ENCODE measurements at places on chromosomes 16 and 17. TPM values are rescaled to one million over a fixed set of nuclear protein-coding genes. Genes with fewer than 3 reads are reported as not detected.

DNA sequence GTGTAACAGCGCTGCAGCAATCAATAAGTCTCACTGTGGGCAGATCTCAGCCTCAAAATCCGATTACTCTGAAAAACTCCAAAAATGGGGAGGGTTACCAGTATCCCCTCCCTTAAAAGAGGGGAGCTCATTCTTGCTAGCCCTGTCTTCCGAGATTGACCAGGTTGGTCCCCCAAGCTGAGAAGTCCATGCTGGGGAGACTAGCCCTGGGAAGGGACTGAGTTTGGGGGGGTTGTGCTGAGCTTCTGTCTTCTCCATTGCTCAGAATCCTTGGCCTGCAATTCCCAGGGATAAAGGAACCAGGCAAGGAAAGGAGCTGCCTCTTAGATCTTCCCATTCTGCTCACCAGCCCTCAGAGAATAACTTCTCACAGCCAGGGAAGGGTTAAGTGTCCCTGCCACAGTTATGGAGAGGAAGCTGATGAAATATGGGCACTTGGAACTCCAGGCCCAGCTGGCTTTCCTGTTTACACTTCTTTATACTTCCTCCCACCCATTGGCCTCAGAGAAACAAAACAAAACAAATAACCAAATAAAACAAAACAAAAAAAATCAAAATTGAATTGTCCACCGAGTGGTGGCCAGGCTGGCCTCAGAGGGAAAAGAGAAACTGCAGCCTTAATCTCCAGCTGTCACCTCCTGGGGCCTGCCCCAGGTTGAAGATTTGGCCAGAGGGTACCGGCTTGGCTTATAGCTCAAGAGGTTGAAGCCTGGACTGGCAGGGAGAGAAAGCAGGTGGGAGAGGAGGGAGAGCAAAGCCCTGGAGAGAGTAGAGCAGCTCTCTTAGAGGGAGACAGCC, 2.6 kb downstream of the HOXB3 start:
- peak; percentile 89 for DNase-seq

- no peak for DNase-seq
These were observed 3.1 kb upstream of the NFATC3 start for GRCh38 chr16:68081861-68082628.

GRCh38 chr17:78423961-78424675, 45.7 kb downstream of the PGS1 start:
- DNase-seq, result no peak

DNA sequence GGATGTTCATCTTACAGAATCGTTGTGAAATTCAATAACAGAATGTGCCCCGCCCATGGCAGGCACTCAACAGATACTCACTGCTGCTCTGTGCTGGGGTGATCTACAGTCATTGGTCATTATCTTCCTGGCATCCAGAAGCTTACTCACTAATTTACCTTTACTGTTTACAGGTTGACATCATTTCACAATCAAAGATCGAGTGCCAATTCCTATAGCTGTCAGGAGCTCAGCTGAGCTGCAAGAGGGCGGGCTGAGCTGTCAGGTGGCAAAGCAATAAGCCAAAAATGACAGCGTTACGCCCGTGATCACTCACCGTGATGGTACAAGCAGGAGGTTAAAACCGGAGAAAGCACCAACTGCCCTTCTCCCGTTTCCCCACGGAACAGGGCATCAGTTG, 51.2 kb downstream of the LITAF start:
- no peak for DNase-seq

DNA sequence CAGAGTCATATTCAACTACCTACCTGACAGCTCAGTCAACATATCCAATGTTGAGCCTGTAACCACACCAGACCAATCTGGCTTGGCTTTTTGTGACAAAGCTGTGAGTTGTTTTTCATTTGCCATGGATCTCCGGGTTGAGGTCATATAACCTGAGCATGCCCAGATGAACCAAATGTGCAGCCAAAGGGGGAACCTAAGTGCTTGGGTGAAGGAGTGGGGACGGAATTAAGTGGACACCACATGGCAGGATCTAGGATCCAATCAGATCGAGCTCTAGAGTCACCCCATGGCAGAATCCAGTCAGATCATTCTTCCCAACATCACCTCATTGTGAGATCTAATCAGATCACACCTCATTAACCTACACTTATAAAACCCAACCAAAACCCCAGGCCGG, 258.6 kb downstream of the PHKB start:
- no peak for DNase-seq

DNA sequence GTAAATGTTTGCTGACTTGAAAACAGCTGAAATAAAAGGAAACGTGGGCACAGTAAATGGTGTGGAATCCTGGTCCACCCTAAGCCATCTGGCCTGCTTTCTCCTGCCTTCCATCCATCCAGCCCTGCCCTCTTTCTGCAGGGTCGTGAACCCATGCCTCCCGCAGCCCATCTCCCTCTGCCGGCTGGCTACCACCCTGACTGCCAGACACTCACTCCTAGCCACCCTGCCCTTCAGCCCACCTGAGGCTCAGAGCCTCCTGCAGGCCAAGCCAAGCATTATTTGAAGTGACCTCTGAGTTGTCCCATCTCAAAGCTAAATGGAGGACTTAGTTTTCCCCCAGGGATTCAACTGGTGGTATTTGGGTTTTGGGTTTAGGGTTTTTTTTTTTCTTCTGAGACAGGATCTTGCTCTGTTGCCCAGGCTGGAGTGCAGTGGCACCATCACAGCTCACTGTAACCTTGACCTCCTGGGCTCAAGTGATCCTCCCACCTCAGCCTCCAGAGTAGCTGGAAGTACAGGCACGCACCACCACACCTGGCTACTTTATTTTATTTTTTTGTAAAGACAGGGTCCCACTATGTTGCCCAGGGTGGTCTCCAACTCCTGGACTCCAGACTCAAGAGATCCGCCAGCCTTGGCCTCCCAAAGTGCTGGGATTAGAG, 8.4 kb downstream of the ZDHHC1 start:
- no peak for DNase-seq

DNA sequence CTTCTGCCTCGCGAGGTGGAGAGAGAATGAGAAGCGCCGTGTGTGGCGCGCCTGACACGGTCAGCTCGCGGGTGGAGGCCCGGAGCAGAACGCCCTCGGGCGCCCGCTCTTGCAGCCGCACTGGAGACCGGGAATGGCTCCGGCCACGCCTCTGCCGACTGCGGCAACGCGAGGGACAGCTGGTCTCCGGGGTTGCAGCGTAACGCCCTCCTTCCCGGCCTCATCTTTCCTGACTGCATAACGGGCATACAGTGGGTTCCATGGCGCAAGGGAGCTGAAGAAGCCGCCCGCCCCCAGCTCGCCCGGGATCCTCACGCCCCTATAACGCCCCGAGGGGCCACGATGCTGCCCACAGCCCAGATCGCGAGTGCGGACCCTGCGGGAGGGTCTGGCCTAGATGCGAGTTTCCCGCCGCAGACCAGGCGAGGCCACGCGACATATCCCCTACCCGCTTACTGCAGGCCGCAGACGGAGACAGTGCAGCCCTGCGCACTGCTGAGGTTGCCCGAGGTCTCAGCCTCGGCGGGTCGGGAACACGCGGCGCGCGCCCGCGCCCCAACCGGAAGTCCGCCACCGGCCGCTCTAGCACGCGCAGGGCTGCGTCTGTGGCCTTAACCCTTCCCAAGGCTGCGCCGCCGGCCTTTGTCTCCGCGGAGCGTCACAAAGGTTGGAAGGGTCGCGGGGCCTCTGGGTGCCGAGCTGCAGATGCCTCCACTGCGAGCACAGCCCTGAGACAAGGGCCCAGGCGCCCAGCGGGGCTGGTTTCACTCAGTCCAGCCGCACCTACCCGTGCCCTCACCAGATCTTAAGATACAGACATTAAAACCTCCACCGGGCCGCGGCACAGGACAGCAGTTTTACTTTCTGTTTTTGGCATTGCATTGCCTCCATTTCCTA, 18.8 kb downstream of the BCL7C start:
- DNase-seq, result peak; percentile 97

DNA sequence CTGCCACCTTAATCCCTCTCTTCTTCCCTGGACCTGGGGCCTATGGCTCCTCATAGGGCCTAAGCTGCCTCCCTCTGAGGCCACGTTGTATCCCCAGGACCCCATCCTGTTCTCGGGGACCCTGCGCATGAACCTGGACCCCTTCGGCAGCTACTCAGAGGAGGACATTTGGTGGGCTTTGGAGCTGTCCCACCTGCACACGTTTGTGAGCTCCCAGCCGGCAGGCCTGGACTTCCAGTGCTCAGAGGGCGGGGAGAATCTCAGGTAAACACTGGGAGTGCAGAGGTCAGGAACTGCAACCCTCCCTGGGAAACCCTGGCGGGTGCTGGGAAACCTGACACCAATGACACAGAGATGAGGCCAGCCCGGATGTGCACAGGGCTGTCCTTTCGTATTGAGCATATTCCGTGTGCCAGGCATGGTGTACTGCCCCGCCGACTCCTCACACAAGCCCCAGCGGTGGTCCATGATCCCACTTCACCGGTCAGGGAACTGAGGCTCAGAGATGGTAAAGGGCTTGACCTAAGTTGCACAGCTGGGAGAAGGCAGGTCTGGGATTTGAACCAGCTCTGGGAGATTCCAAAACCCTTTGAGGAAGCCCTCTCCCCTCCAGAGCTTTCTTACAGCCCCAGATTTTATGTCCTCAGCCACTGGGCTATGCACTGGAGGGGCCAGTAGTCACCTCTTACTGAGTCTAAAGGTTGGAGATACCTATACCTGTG, 22.9 kb downstream of the ANKRD40 start:
- no peak for DNase-seq

DNA sequence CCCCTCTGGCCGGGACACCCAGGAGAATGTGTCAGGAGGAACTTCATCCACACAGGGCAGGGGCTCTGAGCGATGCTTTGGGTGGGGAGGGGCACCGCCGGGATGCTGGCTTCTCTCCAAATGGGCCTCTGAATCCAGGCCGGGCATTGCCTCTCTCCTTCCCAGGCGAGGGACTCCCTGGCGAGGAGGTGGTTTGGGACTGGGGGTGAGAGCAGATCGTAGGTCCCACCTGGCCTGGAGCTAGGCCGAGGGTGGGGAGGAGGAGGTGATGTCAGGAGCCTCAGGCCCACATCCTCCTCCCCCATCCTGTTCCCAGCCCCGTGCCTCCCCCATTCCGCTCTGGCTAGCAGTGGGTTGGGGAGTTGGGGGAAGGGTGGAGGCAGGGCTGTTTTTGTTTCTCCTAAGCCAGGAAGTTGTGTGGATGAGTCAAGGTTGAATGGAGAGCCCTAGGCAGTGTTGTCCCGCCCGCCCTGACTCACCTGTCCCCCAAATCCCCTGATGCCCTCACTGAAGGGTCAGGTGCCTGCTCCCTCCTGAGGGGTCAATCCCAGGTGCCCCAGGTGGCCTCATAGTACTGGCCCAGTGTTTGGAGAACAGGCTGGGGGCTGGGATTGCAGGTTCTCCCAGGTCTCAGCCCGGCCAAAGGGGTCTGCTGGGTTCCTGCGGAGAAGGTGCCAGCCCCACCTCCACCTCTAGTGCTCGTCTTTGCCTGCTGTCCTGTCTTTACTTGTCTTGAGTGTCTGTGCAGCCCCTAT, 2.8 kb downstream of the GRB7 start:
- no peak for DNase-seq

DNA sequence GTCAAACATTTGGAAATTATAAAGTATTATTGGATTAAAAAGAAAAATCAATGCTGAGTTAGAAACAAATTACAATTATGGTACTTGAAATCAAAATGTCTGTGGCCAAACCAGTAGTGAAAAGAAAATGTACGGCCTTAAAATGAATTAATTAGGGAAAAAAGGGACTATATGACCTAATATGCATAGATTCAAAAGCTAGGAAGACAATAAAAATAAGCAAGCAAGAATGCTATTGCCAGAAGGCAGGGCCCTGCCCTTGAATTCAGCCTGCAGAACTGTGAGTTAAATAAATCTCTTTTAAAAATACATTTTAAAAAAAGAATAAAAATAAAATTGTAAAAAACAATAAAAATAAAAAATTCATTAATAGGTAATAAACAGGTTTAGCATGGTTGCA, 88.7 kb downstream of the TRIM37 start:
- no peak for DNase-seq

DNA sequence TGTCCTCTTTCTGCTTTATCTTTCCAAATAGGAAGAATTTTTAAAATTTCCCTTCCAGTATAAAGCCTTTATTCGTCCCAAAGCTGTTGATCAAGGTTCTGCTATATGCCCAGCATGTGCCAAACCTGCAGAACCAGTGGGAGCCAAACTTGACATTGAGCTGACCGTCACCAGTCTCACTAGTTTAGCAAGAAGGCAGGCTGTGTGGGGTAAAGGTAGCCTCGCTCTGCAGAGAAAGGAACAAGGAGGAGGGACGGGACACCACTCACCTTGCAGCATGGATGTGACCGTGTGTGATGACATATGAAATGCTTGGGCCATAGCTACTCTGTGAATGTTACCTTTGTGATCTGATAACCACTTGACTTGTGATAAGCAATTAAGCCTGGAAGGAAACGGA, 392.2 kb downstream of the CPPED1 start:
- DNase-seq, result no peak

DNA sequence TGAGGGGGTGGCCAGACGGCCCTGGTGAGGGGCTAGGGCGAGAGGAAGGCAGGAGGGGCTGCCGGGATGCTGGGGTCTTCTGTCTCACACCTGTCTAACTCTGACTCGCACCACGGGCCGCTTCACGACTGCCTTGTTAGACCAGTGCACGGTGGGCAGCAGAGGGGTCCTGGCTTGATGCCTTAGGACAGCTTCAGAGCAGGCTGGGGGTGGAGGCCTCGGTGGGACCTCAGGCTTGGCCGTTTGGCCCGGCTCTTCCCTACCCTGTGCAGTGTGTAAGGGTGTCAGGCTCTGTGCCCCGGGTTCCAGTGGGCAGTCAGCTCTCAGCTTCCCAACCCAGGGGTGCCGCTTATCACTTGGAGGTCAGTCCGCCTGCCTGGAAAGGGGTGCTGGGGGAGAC, 100.7 kb downstream of the OR1D5 start:
- no peak for DNase-seq

DNA sequence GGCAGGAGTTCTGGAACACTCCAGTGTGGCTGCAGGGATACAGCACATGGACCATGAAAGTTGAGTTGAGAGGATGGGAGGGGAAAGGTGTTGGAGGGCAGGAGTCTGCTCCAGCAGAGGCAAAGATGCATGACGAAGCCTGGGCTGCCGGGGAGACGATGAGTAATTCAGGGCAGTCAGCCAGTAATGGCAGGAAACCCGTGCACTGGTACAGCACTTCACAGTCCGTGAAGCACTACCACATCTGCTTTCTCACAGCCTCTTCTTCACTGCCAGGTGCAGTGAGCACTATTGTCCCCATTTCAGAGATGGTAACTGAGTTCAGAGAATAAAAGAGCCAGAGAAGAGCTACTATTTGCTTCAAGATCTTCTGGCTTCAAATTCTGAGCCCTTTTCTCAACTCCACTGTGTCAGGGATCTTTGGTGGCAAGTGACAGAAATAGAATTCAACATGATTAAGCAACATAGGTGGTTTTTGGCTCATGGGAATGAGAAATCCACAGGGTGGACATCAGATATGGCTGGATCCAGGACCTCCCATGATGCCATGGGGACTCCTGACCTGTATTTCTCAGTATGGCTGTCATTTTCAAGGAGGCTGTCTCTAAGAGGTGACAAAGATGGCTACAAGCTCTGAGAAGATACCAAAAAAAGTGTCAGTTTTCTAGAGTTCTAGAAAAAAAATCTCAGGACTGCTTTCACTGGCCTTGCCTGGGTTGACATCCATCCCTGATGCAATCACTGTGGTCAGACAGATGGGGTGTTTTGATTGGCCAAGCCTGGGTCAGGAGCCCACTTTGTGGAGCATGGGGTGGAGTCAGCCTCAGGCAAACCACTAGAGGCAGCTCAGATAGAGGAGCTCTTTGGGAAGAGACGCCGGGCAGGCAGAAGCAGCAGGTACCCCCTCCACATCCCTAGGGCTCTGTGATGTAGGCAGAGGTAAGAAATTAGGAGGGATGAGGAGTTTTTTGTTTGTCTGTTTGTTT, 24.7 kb downstream of the IL21R start:
- no peak for DNase-seq

TBC1D3L gene
- total RNA-seq, result 3.3 TPM

LDHD gene
- total RNA-seq, result 5.7 TPM

TMEM235 gene
- 1.2 TPM for total RNA-seq

PGAP6 gene
- 31.8 TPM for total RNA-seq

OR4D1 gene
- total RNA-seq, result 0.20 TPM

All from spinal cord (tissue), 10 donors.